Vagina (tissue), 2 donors: ENCODE measurements at places on chromosomes 7 and 10.

GRCh38 chr10:56856569-56856968 lies 495.5 kb upstream of the ZWINT start:
- no peak for DNase-seq

DNA sequence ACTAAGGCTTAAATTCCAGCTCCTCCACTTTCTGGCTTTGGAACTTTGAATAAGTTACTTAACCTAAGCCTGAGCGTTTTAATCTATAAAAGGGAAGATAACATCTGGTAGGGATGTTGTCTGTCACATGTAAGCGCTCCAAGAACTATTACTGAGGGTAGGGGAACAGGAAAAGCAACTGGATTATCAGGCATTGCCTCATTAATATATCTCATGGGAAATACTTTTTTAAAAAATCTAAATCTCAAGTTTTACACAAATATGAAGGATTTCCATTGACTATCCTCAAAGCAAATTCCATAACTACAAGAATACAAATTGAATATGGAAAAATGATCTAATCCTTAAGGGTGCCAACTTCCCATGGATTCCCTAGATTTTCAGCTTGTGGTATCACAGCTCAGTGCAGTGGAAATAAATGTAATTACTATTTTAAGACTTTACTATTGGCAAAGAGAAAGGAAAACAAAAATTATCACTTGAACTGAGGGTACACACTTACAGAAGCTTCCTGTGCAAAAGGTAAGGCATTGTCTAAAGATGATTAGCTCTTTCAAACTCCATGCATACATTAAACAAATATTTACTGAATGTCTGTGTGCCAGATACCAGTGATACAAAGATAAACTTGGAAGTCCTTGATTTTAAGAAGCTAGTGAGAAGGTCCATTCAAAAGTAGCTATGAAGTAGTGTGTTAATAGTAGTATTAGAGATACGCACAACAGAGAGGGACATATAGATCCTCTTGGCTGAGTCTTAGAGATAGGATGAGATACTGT lies 38.4 kb downstream of the NT5C2 start:
- DNase-seq = no peak

DNA sequence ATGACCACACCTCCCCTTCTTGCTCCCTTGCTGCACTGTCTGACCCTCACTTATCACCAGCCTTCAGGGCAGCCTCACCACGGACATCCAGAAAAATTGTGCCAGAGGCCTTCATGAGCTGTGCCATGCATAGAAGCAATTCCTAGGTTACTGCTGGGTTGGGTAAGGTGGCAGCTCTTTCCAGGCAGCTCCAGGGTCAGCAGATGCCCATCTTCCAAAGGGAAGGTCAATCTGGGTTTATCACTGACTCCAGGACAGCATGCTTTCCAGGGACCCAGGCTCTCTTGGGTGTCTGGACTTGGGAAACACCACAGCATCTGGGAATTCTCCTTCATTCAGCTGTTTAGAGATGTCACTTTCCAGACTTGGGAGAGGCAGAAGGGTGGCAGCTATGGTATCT lies 188.9 kb upstream of the CXCL12 start:
- no peak for DNase-seq

DNA sequence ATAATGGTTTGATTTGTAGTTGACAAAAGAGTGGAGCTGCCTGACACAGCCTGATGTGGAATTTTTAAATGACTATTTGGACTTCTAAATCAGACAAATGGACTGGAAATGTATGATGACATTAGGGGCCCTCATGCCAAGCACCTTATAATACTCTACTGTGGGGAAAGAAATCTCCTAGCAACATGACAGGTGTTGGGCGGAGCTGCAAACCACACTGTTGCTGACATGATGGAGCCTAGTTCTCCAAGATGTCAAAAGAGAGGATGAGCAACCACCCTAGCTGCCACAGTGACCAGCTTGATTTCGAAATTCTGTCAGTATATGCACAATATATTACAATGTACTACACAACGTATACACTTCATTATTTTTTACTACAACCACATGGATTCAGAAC lies 65.8 kb downstream of the RHOBTB1 start:
- no peak for DNase-seq

DNA sequence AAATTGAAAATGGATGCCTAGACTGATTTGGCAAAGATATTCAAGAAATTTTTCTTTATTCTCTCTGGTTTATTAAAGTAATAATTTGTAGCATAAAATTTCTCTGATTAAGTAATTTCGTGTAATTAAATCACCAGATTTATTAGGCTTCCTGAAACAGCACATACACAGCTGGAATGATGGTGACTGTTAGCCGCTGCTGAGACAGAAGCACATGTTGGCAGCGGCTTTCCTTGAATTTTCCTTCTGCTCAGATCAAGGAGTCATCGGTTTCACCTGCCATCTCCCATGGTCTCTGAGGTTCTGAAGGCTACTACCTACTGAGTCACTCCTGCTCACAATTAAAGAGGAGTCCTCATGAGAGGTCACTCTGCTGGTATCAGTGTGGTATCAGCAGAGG lies 101.5 kb downstream of the GFRA1 start:
- DNase-seq = no peak

DNA sequence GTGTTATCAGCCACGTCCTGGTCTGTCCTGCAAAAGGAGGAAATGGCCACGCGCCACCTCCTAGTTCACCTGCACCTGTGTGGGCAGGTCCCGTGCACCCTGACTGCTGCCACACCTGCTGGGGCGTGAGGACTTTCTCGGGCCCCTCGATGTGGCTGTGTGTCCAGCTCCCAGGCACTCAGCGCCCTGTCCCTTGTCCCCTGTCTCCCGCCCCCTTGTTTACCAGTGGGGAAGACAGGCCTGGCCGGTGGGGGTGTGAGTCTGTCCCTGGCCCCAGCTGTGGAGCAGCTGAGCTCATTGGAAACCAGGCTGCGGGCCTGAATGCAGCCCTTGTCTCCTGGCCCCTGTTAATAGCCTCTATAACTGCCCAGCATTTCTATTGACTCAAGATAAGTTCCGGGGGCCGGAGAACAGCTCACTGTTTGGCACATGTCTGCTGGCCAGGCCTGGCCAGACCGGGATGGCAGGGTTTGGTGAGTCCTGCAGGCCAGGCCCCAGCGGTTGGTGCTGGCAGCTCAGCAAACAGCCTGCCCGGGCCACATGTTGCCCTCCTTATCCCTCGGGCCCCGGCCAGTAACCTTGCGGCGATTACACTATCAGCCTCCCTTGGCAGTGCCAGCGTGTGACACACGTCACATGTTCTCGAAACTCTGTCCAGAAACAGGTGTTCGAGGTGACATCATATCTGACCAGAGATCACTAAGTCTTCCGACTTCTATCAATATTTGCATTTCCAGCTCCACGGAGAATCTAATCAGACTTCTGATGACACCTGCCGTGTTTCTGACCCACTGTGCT lies 52.1 kb downstream of the FOXL3 start:
- no peak for DNase-seq

DNA sequence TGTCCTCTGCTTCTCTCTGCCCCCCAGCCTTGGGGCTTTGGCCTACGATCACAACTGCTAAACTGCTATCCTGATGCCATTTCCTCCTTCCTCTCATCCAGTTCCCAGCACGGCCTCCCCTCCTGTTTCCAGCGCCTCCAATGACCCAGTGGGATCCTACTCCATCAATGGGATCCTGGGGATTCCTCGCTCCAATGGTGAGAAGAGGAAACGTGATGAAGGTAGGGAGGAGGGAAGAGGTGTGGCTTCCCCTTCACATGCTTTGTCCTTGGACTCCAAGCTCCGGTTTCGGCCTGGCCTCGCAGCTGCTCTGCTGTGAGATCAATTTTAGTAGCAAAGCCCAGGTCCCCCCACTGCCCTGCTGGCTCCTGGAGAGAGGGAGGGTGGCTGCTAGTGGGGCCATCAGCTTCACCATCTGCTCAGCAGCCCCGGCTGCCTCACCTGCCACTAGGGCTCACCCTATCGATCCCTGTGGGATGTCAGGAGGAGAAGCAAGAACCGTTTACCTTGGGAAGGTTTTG lies 35.8 kb downstream of the PAX2 start:
- DNase-seq = no peak

DNA sequence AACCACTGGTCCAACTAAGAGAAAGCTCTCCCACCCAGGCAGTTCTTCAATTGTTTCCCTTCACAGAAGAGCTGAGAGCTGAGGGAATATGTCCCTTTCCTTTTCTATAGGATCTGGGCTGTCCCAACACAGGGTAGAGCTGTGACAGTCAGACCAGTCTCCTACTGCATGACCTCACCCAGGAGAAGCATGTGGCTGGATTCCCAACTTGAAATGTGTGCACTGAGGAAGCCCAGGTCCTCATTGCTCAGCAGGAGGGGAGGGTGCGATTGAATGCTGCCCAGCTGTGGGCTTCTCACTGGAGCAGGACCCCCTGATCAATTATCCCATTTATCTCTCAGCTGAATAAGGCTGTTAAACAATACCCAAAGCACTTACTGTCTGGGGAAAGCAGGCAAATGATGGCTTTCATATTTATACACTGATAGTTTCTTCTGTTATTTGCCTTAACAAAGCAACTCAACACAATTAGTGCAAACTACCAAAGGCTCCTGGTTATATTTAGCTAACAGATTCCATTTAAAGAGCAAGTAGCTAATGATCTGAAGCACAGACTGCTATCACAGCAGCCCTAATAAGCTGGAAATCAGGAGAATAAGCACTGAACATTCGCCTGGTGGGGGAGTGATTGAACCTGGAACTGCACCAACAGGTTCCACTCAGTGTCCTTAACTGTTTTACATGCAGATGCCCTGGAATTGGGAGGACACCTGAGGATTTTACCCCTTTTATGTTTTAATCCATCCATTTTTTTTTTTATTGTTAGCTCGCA lies 508.8 kb downstream of the CCSER2 start:
- no peak for DNase-seq
